ENCODE measurements at places on chromosomes 3 and 15. TPM values are rescaled to one million over a fixed set of nuclear protein-coding genes. Genes with fewer than 3 reads are reported as not detected.

DNA sequence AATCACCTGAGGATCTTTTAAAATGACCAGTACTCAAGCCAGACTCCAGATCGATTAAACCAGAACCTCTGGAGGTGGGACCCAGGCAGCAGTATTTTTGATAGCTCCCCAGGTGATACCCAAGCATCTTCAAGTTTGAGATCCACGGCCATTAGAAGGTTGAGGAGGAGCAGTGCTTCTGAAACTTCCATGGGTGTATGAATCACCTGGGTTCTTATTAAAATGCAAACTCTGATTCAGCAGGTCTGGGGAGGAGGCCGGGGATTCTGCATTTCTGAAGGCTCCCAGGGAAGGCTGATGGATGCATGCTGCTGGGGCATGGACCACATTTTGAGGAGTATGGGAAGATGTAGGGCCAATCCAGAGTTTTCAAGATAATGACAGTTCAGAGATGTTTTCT is 55.4 kb downstream of the ATG7 start:
- no peak for DNase-seq

The CLDND1 gene
- 114 TPM for total RNA-seq

DNA sequence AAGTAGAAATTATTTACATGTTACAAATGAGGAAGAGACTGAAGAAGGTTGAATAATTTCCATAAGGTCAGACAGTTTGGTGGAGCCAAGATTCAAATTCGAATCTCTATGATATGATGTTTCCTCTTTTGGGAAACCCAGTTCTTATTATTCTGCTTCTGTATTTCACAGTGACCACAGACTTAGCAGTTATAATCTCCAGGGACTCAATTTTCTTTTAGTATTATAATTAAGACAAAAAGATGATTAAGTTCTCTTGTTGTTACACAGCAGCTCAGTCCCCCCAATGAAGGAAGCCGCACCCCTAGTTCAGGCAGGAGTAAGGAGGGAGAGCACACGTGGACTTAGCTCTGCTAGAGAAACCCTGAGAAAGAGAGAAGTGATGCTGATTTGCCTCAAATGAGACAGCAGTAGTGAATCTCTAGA is 130.6 kb downstream of the CCNL1 start:
- DNase-seq, result no peak

The MINAR1 gene
- total RNA-seq, result 0.16 TPM

DNA sequence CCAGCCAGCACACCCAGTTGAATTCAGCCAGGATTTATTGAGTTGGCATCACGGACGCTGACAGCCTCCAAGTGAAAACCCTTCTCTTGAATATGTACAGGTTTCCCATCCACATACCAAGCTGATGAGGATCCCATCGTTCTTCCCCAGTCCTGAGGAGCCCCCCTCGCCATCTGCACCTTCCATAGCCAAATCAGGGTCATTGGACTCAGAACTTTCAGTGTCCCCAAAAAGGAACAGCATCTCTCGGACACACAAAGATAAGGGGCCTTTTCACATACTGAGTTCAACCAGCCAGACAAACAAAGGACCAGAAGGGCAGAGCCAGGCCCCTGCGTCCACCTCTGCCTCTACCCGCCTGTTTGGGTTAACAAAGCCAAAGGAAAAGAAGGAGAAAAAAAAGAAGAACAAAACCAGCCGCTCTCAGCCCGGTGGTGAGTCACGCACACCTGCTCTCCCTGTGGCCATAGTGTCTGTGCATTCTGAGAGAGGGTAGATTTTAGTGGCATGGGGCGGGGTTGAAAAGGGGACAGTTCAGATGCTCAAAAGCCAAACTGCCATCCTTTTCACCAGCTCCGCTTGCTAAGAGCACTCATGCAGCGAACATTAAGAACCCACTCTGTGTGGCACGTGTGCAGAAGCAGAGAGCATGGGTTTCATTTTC is 51.2 kb downstream of the KLHL25 start:
- no peak for DNase-seq

GRCh38 chr3:194404365-194405140 is 5.5 kb upstream of the GP5 start:
- DNase-seq, result no peak

- DNase-seq, result no peak
These were observed 28.9 kb upstream of the PARL start for GRCh38 chr3:183913580-183913920.

DNA sequence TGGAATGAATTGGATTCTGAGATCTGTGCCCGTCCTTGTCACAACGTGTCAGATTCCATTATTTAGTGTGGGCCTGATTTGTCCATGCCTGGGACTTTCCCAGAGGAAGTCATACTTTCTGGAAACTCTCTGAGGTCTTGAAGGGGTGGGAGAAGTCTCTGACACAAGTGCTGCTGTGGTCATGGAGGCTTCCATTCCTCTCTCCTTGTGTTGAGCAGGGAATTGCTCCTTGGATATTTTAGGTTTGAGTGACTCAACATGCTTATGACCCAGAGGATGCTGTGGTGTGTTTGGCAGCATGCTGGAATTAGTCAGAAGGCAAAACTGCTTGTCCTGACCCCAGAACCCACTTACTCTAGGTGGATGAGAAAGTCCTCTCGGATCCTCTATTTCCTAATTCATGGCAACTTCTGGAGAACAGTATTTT is 132.1 kb downstream of the LPP start:
- DNase-seq, result no peak

DNA sequence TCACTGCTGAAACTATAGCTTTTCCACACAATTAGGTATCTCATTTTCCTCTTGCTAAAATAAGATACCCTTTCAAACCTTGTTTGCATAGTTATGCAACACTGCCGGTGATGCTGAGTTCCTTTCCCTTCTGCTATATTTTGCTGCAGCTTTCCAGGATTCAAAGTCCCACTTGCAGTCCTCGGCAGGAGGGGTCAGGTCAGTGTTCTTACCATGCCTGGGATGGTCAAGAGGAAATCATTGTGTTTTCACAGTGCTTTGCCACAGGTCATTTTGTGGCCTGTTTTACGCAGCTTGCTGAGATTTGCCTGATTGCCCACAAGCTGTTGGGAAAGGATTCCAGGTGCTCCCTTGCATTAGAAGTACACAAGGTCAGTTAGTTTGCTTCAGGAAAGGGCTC is 156.9 kb downstream of the B3GALNT1 start:
- no peak for DNase-seq

DNA sequence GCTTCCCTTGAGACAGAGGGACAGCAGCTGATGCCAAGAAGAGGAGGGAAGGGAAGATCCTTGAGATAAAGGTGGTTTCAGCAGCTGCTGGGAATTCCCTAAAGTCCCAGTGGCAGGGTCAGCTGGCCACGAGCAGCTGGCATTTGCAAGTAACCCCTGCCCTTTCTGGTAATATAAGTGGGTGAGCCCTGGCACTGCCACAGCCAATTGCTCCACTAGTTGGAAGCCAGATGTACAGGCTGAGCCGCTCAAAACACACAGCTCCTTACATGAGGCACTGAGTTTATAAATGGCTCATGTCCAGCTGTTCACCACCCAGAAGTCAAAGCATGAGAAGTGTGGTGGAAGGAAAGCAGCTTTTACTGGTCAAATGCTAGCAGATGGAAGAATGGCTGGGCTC is 35.4 kb downstream of the PRR20G start:
- no peak for DNase-seq

The FAM174B gene
- 20.6 TPM for total RNA-seq

The AP3B2 gene
- 5.3 TPM for total RNA-seq

The KLHL40 gene
- not detected for total RNA-seq
